G401 (cell line): ENCODE measurements at places on chromosomes 3 and 15.
A peak's percentile ranks its signal among the peaks of the same experiment; 100 is the strongest.

DNA sequence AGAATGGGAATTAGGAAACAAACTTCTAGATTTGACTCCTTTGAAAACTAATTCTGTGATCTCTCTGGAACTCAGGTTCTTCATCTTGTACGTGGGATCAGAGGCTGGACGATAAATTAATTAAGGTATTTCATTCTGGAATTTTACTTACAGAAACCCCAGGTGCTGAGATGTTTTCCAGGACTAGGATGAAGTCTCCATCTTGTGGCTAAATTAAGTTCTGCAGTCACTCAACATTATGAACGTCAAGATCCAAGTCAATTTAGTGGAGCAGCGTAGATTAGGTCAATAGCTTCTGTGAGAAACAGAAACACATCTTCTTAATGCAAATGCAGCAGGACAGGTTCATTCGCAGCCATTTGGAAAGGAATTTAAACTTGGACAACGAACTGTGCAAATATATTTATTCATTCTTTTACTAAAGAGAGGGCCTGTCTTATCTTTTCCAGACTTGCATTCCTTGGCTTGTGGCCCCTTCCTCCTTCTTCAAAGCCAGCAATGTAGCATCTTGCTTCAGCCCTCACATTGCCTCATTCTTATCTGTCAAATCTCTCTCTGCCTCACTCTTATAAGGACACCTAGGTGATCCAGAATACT lies 26.7 kb upstream of the TMC3 start:
- peak; percentile 78 for DNase-seq

DNA sequence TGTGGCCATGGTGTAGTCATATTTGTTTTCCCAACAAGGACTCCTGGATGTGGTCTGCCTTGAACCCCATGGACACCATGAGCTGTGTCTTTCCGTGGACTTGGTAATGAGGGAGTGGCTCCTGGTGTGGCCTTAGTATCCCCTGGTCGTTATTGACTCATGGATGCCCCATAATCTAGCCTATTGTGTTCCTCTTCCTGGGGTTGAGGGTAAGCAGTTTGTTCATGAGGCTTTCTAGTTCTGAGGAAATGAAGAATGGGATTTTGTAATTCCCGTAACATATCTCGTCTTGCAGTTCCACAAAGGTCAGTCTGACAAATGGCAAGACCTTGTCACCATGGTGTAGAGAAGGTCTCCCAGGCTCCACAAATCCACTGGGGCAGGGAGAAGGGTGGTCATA lies 22.6 kb downstream of the RAB7A start:
- DNase-seq, result no peak

DNA sequence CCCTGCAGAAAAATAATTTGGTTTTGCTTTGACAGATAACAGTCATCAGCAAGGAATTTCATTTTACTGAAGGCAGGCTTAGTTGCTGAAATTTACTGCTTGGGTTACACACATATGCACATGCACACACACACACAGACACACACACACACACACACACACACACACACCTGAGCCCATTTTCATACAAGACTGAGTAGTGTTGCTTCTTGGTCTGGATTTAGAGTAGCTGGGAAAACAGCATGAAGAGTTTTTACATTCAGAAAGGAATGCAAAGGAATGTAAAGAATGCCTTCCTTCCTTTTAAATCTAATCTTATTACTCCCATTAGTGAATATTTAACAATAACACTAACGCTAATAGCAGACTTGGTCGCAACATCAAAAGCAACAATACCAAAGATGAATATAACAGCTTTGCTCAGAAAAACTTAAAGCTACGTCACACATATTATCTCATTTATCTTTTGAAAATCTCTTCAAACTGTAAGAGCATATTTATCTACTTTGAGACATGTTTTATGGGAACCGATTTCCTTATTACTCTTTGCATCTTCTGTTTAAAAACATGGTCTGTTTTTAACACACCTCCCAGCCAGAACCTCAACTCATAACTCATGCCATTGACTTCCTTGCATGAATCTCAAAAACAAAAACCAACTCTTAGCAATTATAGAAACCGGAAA lies 32.5 kb downstream of the RFTN1 start:
- DNase-seq, result no peak

DNA sequence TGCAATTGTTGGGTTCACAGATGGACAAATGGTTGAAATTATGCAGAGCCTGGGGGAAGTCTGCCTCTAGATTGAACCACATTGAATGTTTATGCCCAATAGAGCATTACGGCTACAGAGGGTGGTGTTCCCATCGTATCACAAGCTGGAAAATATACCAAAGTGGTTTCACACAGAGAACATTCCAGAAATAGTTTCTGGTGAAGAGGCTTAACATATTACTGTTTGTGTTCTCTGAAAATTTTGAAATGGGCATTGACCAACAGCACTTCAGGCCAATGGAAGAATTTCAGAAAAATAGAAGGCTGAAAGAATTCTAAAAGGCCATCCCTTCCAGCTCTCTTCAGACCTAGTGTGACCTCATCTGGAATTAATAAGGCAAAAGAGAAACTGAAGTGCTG lies 203.9 kb downstream of the NEK10 start:
- no peak for DNase-seq

DNA sequence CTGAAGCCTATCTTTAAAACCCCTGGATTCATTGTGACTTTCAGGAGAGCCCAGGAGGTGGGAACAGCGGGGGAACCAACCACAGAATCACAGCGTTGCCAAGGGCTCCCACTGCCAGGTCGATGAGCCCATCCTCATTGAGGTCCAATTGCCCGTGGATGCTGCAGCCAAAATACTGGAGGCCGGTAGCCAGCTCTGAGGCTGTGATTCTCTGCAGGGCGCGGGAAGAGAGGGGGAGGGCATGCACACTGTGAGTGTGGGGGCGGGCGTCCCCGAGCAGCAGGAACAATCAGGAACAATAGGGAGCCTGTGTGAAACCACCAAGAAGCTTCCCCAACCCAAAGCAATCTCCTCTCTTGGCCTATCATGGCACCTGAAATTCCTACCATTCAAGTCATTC lies 53.4 kb downstream of the FEM1B start:
- peak; percentile 61 for DNase-seq

DNA sequence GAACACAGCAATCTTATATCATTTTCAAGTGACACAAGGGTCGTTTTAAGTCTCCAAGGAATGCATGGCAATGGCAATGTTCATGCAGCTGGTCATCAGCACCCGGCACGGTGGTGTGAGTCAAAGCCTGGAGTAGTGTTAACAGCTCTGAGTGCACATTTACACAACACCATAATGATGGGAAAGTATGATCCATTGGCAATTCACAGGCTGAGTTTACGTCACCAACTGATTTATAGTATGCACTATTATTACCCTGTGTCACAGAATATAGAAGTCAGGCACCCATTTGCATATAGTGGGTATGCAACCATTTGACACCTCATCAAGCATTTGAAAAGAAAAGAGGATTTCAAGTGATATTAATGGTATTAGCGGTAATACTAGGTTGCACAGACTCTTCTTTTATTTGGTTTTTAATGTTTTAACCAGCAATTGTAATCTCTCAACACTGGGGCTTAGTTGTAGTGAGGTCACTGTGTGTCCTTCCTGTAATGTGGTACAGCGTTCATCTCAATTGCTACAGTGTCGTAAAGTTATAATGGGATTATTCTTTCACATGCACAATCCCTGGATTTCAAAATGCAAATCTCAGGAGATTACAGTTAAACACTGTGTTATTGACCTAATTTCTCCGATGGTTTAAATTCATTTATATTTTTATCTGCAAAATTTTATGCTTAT lies 113.8 kb downstream of the C3orf38 start:
- DNase-seq, result no peak

DNA sequence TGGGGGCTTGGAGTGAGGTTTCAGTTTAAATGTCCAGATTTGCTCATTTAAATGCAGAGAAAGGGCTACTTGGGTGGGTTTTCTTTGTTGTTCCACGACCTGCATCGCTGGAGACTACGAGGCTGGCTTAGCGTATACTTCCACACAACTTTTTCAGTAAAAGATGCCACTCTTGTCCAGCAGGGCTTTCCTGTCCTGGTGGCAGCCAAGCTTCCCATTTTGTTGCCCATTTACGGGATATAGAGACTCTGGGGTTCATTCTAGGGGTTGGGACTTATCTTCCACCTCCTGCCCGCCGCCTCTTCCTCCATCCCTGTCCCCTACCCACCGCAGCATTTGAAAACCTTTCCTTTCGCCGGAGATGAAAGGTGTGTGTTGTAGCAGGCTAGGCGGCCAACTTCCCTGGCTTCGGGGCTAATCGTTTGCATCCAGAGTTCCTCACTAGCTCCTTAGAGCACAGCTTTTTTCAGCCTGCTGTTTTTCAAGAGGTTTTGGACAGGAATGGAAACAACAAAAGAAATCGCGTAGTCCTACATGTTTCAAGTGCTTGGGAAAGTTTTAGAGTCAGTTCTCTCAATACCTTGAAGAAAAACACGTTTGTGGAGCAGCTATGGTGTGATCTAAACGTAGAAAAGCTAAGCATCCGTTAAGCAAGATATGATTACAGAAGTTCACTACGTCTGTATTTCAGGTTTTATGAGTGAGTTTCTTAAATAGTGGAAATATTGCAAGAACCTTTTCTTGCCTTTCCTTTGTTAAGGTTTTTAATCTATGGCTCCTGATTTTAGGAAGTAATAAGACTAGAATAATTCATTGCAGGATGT lies 843 bp downstream of the CHRNA5 start:
- peak; percentile 22 for DNase-seq

GRCh38 chr3:111418391-111418790 lies 123.6 kb upstream of the CD96 start:
- DNase-seq, result no peak

DNA sequence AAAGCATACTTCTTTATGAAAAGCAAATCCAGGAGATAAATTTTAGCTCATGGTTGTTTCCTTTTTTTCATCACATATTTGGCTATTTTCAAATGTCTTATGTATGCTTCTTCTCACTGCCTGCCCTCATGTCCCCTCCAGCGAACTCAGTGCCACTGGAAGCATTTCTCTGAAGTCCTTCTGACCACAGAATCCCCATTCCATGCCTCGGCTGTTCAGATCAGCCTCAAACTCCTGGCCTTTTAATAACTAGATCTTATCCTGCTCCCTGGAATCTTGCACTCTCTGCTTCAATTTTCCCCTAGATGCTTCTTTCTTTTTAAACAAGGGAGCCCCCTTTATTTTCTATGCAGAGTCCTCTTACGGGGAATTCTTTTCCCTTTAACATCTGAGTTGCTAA lies 10.1 kb downstream of the ETV5 start:
- no peak for DNase-seq

DNA sequence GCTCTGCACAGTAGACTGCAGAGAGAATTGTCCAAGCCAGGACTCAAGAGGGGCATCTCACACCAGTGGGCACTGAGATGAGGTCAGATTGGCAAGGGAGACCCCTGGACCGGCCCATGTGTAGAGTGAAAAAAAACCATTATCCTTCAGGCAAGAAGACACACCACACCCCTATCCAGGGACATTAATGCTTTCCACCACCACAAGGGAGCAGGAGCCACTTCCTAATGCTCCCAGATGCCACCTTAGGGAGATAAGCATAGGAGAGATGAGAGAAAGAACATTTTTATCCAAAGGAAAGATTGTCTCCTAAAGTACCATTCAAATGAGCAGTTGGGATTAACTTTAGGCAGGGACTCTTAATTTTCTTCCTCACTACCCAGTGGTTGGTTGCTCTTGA lies 109.6 kb upstream of the PTX3 start:
- DNase-seq, result no peak

GRCh38 chr3:14539742-14540491 lies at the start of gene GRIP2:
GRIP2 (minus strand) TSS chr3:14540342; CDS start chr3:14540308, 34 bp downstream.
- DNase-seq, result no peak

DNA sequence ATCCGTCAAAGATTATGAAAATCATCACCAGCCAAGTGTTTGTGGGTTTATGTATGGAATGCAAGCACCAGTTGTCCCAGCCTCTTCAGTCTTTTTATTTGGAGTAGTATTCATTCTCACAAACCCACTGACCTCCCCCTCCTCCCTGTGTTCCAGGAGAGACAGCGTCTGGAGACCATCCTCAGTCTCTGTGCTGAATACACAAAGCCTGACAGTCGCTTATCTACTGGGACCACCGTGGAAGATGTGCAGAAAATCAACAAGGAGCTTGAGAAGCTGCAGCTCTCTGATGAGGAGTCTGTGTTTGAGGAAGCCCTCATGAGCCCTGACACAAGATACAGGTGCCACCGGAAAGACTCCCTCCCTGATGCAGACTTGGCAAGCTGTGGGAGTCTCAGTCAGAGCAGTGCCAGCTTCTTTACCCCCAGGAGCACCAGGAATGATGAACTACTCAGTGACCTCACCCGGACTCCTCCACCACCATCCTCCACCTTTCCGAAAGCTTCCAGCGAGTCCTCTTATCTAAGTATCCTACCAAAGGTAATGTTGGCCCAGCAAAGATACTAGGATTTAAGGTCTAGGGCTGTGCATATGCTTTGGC lies 54.2 kb downstream of the PHLDB2 start:
- DNase-seq, result no peak

DNA sequence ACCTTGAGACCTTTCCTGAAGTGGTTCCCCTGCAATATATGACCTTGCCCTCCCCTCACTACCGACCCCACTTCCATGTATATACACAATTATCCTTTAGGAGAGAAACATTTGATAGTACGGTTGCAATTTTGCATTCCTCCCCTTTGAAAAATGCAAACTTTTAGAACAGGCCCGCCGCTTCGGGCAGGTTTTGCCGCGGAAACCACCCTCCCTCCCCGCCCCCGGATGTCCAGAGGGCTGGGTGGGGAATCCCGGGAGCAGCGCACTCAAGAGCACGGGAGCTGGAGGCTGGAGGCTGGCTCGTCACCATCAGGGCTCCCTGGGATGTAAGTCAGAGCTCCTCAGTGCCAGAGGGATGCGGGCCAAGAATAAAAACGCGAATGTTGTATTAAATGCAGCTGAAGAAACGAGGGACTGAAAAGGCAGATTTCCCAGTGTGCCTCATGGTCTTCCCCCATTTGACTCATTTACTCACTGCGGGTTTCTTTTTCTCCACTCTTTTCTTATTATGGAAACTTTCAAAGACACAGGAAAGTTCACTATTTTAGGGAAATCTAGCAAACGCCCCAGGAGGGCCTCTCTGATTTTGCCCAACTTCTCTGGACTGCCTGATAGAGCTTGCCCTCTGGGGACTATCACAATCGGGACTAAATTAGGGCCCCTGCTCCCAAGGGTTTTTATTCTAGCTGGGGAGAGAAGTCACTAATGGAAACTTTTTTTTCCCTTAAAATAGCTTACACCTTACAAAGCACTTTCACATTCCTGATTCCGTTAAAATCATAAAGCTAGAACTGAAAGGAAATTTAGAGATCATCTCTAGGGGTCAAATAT lies 2.9 kb upstream of the USP3 start:
- peak; percentile 63 for DNase-seq

- no peak for DNase-seq
Observed at GRCh38 chr15:41530363-41530956, 13.6 kb downstream of the RPAP1 start.

- DNase-seq, result no peak
Observed at GRCh38 chr3:57903124-57903890, 104.9 kb upstream of the FLNB start.

DNA sequence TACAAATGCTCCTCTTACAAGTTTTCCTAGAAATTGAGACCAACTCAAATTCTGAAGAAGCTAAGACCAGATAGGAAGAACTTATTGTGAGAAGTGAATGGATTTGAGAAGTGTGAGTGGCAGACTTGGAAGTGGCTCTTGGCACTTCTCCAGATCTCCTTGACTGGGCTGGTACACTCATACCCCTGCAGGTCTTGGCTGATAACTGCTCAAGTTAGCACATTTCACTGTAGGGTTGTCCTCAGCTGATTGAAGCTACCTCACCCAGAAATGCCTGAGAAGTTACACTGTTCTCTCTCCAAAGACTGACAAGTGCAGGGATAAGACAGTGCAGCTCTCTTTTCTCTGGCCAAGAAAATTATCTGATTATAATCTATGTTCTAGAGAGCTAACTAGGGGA lies 16.5 kb upstream of the CLDN1 start:
- DNase-seq, result no peak
